ENCODE measurements at places on chromosomes 4 and X.

DNA sequence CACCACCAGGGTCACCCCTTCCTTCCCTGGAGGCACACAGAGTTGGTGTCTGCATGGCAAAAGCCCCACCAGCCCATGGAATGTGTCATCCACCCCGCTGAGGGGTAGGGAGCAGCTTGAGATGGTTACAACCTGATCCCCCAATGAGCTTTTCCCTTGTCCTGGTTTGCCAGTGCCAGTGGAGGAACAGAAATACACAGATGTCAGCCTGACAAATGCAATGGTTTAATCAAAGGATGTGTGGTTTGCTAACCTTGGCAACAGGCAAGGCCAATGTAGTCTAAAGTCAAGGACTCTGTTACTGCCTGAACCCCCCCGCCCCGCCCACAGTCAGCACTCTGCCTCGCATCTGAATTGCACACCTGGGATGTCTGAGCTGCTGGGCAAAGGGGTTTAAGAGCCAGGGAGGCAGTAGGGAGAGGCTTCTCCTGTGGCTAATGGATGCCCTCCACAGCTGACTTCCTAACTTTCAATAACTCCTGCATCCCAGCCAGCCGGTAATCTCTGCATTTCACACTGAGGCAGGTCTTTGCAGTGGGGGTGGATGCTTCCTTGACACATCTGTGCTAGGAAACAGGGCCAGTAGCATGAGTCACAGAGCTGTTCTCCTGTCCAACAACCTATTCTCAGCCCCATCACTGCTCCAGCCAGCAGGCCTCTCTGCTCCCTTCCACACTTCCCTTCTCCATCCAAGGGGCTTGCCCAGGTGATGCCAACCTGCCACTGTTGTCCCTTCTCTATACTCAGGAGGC, 137.5 kb downstream of the AMMECR1 start:
- no peak for DNase-seq

GRCh38 chr4:138446456-138446855, 204.3 kb upstream of the SLC7A11 start:
- DNase-seq = no peak

GRCh38 chrX:34909151-34909550, 33.4 kb upstream of the FAM47B start:
- DNase-seq = no peak

DNA sequence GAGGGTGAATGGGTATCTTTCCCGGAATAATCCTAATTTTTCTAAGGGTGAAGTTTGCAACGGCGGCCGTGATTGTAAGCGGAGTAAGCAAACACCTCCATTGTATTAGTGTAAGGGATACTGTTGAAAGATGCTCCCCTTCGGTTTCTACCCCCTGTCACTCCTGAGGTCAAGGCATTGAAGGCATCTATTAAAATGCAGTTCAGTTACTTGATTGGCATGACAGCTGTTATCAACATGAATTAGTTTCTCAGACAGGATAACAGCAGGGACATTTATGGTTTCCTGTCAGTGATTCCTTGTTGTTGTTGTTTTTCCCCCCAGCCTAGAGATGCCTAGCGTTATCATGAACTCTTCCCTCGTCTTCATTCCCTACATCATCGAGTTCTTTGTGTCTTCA, 552 bp downstream of the SLC25A14 start:
- DNase-seq = no peak

DNA sequence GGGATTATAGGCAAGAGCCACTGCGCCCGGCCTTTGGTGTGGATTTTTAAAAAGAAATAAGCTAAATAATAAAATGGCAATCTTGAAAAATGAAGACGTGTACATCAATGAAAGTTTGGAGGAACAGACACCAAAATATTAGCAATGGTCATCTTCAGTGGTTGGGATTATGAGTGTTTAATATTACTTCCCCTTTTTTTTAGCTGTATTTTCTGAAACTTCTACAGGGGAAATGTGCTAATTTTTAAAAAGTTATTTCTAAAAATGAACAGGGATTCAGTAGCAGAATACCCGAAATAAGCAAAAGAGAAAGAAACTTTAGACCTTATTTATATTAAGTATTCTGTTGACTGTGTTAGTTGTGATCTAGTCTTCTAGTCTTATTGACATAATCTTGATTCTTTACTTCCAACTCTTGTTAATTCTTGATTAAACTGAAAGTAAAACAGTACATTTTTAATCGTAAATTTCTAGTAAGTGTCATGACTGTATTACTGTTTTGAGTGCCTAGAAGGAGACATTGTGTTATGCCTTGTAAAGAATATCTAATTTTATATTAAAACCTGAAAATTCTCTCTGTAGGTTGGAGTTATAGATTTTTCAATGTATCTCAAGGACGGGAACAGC, 51.3 kb downstream of the RUFY3 start:
- DNase-seq = no peak

- no peak for DNase-seq
These were observed 1.3 kb upstream of the F11 start for GRCh38 chr4:186264660-186265059.

DNA sequence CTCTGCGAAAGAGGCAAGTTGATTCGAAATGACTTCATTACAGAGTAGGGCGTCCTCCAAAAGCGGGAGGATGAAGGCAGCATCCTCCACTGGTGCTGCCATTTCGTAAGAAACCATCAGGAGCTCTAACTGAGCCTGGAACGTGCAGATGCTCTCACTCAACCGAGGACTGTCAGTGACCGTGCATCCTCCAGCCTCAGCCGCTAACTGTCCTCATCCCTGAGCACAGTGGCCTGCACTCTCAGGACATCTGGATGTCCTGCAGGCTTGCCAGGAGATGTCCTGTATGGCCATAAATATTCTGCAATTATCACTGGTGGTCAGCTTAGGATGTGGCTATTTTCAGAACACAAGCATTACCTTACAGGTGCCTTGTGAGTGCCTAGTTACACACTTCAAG, 107.1 kb upstream of the ADRA2C start:
- no peak for DNase-seq

DNA sequence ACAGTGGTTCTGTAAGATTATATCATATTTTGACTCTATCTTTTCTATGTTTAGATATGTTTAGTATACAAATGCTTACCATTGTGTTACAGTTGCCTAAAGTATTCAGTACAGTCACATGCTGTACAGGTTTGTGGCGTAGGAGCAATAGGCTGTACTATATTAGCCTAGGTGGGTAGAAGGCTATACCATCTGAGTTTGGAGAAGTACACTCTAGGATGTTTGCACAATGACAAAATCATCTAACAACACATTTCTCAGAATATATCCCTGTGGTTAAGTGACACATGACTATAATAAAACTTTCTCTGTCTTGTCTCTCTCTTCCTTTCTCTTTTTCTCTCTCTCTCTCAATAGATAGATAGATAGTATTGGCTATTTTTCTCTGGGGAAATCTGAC, 1053.1 kb downstream of the STIM2 start:
- no peak for DNase-seq

GRCh38 chr4:184475096-184475461, 729 bp upstream of the IRF2 start:
- DNase-seq = no peak

DNA sequence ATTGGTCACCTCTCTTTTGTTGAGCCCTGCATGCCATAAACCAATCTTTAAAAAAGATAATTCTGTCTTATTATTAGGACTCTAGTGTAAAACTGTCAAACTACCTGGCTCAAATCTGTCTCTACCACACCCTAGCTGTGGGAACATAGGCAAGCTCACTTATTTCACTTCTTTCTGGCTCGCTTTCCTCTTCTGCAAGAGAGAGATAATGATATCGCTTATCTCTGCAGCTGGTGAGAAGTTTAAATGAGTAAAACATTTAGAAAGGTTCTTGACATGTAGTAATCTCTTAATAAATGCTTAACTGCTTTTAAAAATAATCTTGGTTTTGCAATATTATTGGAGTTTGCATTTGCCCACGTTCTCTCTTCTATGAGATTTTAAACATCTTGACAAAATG, 1109.2 kb downstream of the RAPGEF2 start:
- no peak for DNase-seq

GRCh38 chr4:23455456-23456158, 434.2 kb downstream of the PPARGC1A start:
- DNase-seq = no peak

DNA sequence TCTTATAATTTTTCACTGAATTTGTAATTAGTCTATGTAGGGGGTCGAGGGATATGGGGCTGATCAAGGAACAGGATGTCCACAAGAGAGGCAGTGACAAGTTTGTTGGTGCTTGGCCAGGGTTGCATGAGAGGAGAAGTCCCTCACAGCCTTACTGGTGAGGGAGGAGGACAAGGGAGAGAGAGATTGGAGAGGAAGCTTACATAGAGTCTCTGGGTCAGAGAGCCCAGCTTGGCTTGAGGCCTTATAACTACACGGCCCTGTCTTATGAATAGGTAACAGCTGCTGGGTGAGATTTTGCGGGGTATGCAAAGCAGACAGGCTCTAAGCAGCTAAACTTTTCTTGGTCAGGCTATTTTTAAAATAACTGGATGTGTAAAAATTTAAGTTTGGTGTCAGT, 37.9 kb upstream of the OTUD4 start:
- DNase-seq = no peak

GRCh38 chr4:102683881-102684609, 76.7 kb downstream of the MANBA start:
- no peak for DNase-seq

GRCh38 chr4:160251522-160252170, 1148.8 kb downstream of the RAPGEF2 start:
- DNase-seq = no peak

DNA sequence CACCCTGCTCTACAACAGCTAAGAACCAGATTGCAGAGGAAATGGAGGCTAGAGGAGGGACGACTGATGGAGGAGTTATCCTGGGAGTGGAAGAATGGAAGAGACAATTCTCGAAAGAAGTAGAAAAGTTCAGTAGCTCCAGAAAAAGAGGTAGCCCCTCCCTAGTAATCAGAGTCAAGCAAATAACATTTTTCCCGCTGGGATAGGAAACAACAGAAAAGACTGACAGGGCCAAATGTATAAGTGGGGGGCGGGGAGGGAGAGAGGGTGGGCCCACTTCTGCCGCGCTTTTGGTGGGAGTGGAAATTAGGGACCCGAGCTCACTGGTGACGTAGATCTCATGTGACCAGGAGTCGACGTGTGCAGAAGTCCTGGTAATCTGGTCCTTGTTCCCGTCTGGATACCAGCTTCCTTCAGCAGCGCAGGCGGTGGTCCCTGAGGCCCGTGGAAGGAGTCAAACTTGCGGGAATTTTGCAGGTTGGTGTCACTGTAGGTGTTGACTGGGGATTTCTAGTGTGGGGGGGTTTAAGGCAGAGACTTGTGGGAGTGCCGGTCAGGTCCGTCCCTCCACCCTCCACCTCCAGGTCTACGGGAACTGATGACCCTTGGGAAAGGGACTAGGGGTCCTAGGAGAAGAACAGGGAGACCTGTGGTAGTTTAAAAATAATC, at the start of gene TCEAL9:
TSS of gene TCEAL9 (plus strand) at position 377 of the 669 bp plus-strand sequence. CDS start 1,179 bp downstream, outside the sequence.
- DNase-seq = peak; percentile 4

GRCh38 chr4:101643186-101643837, 147.2 kb upstream of the BANK1 start:
- DNase-seq = no peak

Measured in naive thymus-derived CD8-positive, alpha-beta T cell (primary cell).